ENCODE measurements at places on chromosomes 1 and 21.
A peak's percentile ranks its signal among the peaks of the same experiment; 100 is the strongest.

- H3K4me3 ChIP-seq, result no peak overlapping the region
- no peak for DNase-seq
- no peaks in the 10 kb centered on the region for H3K27me3 ChIP-seq
- no peaks in the 10 kb centered on the region for H3K36me3 ChIP-seq
Measured at GRCh38 chr1:221693087-221693486, 48.8 kb downstream of the DUSP10 start.

- no peaks in the 10 kb centered on the region for H3K4me1 ChIP-seq
- DNase-seq, result no peak
- no peak overlapping the region for H3K27ac ChIP-seq
- no peak overlapping the region for H3K4me3 ChIP-seq
- no peaks in the 10 kb centered on the region for H3K36me3 ChIP-seq
- no peaks in the 10 kb centered on the region for H3K27me3 ChIP-seq
Measured at GRCh38 chr1:186872291-186872690, 43.5 kb downstream of the PLA2G4A start.

DNA sequence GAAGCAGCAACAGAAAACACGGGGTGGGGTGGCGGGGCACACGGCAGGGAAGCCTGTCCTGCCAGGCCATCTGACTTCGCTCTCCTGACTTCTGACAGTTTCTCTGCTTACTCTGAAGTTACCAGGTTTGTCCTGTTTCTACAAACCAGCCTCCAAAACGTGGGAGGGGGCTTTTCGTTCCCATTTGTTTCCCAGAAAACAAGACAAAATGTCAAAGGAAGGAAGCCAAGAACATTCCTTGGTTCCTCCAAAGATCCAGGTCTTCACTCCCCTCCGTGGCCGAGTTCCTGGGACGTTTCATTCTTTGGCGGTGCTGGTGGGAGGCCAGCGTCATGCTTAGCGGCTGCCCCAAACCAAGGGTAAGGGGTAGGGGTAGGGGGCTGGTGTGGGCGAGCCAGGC is 49.6 kb downstream of the MEGF6 start:
- no peaks in the 10 kb centered on the region for H3K36me3 ChIP-seq
- peaks cover 8% of the 10 kb centered on the region for H3K4me1 ChIP-seq
- no peak overlapping the region for H3K4me3 ChIP-seq
- H3K27me3 ChIP-seq, result no peaks in the 10 kb centered on the region
- no peak for DNase-seq
- no peak overlapping the region for H3K27ac ChIP-seq

DNA sequence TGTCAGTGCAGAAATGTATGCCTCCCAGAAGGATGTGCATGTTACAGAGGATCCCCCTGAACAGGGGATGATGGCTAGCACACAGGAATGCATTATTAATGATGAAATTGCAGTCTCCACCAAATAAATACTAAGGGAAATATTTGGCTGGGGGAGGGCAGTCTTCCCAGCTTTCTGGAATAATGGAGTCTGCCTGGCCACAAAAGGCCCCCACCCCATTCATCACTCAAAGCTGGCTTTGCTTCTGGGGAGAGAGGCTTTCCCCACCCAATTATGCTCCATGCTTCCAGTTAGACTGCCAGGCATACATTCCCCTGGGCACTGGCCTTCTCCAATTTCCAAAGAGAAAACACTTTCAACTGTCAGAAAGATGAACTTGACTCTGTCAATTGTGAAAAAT is 302.7 kb downstream of the SIPA1L2 start:
- no peak for DNase-seq
- H3K27ac ChIP-seq, result no peak overlapping the region
- H3K4me1 ChIP-seq, result no peaks in the 10 kb centered on the region
- H3K27me3 ChIP-seq, result no peaks in the 10 kb centered on the region

- no peaks in the 10 kb centered on the region for H3K4me1 ChIP-seq
- no peak overlapping the region for H3K4me3 ChIP-seq
- no peak for DNase-seq
Measured at GRCh38 chr1:199079994-199080393, 441.2 kb downstream of the PTPRC start.

- H3K4me3 ChIP-seq, result no peak overlapping the region
- H3K4me1 ChIP-seq, result peaks cover under 1% of the 10 kb centered on the region
Measured at GRCh38 chr21:35288238-35288637, 239.1 kb upstream of the RUNX1 start.

GRCh38 chr1:218348628-218349071 is 3.5 kb downstream of the TGFB2 start:
- no peaks in the 10 kb centered on the region for H3K27me3 ChIP-seq
- peak overlapping the region; percentile 89 for H3K4me3 ChIP-seq
- no peaks in the 10 kb centered on the region for H3K36me3 ChIP-seq
- peak overlapping the region; percentile 81 for H3K27ac ChIP-seq
- no peak for DNase-seq
- H3K4me1 ChIP-seq, result peaks cover 6% of the 10 kb centered on the region

- no peak overlapping the region for H3K27ac ChIP-seq
- DNase-seq, result no peak
- H3K27me3 ChIP-seq, result no peaks in the 10 kb centered on the region
- no peaks in the 10 kb centered on the region for H3K36me3 ChIP-seq
- no peaks in the 10 kb centered on the region for H3K4me1 ChIP-seq
- no peak overlapping the region for H3K4me3 ChIP-seq
Measured at GRCh38 chr1:162649583-162649982, 17.3 kb downstream of the DDR2 start.

- no peaks in the 10 kb centered on the region for H3K36me3 ChIP-seq
- no peaks in the 10 kb centered on the region for H3K27me3 ChIP-seq
- H3K27ac ChIP-seq, result no peak overlapping the region
- H3K4me1 ChIP-seq, result no peaks in the 10 kb centered on the region
Measured at GRCh38 chr1:246483569-246483933, 23.5 kb downstream of the SMYD3 start.

- H3K4me1 ChIP-seq, result no peaks in the 10 kb centered on the region
- no peaks in the 10 kb centered on the region for H3K36me3 ChIP-seq
- H3K27ac ChIP-seq, result no peak overlapping the region
- no peak overlapping the region for H3K4me3 ChIP-seq
- no peak for DNase-seq
- H3K27me3 ChIP-seq, result no peaks in the 10 kb centered on the region
Measured at GRCh38 chr21:14488672-14489204, 57.4 kb downstream of the SAMSN1 start.

- H3K27me3 ChIP-seq, result no peaks in the 10 kb centered on the region
- no peak overlapping the region for H3K27ac ChIP-seq
- H3K4me3 ChIP-seq, result no peak overlapping the region
- no peaks in the 10 kb centered on the region for H3K4me1 ChIP-seq
- no peak for DNase-seq
- H3K36me3 ChIP-seq, result no peaks in the 10 kb centered on the region
Measured at GRCh38 chr1:2891923-2892448, 90.5 kb upstream of the TTC34 start.

DNA sequence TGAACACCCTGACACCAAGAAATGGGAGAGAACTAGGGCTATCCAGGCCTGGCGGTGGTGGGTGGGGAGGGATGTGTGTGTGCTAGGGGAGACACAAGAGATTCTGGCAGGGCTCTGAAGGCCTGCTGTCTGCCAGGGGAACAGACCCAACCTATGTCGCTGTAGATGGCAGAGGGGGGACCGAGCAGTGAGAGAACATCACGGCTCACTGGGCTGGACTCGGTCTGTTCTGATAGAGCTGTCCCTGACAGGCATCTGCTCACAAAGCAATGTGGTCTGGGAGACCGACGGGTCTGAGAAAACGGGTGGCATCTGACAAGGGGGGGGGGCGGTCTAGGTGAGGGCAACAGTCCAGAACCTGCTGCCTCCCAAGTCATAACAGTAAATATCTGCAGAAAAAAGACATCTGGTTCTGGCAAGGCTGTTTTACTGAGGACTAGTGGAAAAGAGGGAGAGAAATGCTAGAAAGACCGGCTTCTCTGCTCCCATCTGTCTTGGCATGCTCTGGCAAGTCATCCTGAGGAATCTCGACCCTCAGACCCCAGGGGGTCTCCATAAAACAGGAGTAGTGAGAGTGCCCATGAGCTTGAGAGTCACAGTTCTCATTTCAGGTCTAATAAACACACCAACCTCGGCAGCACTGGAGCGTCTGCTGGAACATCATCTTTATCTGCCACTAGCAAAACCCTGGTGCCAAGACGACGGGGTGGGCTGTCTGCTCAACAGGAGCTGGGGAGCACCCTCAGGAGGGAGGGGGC is 36.5 kb downstream of the SLC66A1 start:
- no peak overlapping the region for H3K27ac ChIP-seq
- DNase-seq, result no peak
- no peaks in the 10 kb centered on the region for H3K4me1 ChIP-seq
- peaks cover 63% of the 10 kb centered on the region for H3K36me3 ChIP-seq
- H3K4me3 ChIP-seq, result no peak overlapping the region
- no peaks in the 10 kb centered on the region for H3K27me3 ChIP-seq

DNA sequence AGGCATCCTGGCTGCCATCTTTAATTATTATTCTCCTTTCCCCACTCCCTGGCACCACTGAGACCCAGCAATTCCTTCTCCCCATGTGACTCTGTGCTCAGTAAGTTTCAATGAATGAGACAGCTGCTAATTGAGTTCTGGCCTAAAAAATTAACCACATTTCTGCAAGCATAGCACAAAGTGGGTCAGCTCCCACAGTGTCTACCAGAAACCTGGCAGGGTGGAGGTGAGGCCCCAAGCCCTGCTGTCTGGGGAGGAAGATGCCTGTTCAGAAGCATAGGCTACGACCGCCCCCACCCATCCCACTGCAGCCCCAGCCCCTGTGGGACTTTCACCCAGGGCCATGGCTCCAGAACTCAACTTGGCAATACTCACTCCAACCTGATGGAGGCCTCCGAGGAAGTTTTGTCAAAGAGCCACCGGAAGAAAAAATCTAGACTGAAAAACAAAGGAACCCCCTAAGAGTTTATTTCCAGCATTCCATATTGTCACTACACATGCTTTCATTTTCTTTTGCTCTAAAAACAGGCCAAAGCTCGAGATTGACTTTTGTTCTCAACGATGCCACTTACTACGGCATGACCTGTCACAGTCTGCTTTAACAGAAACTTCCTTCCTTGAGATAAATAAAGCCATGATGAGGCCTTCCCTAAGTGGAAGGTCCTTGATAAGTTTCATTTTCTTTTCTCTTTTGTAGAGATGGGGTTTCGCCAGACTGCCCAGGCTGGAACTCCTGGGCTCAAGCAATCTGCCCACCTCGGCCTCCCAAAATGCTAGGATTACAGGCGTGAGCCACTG is 26.5 kb downstream of the TMEM63A start:
- peaks cover 59% of the 10 kb centered on the region for H3K36me3 ChIP-seq
- H3K27me3 ChIP-seq, result no peaks in the 10 kb centered on the region
- no peaks in the 10 kb centered on the region for H3K4me1 ChIP-seq
- H3K27ac ChIP-seq, result no peak overlapping the region

DNA sequence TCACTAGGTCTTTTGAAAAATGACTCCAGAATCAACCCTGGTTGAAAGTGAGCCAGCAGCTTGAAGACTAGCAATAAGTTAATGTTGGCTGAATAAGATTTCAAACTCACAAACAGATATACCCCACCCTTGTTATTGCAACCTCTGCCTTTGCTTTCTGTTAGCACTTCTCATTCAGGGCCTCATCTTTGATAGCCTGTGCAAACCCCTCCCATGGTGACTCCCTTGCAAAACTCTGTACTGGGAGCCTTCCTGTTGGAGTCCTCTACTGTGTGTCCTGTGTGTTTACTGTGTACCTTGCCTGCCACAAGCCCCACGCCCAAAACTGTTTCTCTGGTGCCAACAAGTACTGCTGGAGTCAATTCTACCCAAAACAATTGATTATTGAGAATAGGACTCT is 50.2 kb downstream of the ZNF678 start:
- no peak overlapping the region for H3K4me3 ChIP-seq
- no peaks in the 10 kb centered on the region for H3K36me3 ChIP-seq
- no peak overlapping the region for H3K27ac ChIP-seq
- no peaks in the 10 kb centered on the region for H3K4me1 ChIP-seq

- H3K27ac ChIP-seq, result no peak overlapping the region
- DNase-seq, result no peak
- no peaks in the 10 kb centered on the region for H3K4me1 ChIP-seq
- H3K27me3 ChIP-seq, result no peaks in the 10 kb centered on the region
Measured at GRCh38 chr21:45780647-45781046, 137.1 kb downstream of the PCBP3 start.

- H3K4me1 ChIP-seq, result no peaks in the 10 kb centered on the region
- no peaks in the 10 kb centered on the region for H3K27me3 ChIP-seq
- DNase-seq, result no peak
- H3K27ac ChIP-seq, result peak overlapping the region; percentile 47
- H3K4me3 ChIP-seq, result no peak overlapping the region
- no peaks in the 10 kb centered on the region for H3K36me3 ChIP-seq
Measured at GRCh38 chr1:40384887-40385286, 11.4 kb downstream of the SMAP2 start.

DNA sequence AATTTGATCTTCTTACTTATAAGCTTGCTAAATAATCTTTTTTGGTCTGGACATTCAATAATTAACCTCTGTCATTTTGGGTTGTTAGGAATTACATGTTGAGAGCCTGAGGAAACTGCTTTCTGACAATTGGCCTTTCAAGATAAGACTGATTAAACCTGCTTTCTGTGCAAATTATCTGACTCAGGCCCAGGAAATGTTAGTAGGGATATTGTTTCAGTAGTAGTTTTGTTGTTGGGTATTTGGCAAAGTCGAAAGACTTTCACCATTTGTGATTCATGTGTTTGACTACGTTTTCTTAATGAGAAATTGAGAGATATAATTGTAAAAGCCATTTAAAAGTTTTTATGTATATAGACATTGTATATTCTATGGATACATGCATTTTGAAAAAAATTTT is 81.1 kb upstream of the GPR88 start:
- no peak overlapping the region for H3K4me3 ChIP-seq
- H3K27me3 ChIP-seq, result no peaks in the 10 kb centered on the region
- no peak for DNase-seq

GRCh38 chr1:157156058-157156541 is 17.9 kb upstream of the ETV3 start:
- peak overlapping the region; percentile 43 for H3K4me3 ChIP-seq
- no peaks in the 10 kb centered on the region for H3K36me3 ChIP-seq
- DNase-seq, result peak; percentile 82
- no peaks in the 10 kb centered on the region for H3K27me3 ChIP-seq
- H3K27ac ChIP-seq, result no peak overlapping the region

DNA sequence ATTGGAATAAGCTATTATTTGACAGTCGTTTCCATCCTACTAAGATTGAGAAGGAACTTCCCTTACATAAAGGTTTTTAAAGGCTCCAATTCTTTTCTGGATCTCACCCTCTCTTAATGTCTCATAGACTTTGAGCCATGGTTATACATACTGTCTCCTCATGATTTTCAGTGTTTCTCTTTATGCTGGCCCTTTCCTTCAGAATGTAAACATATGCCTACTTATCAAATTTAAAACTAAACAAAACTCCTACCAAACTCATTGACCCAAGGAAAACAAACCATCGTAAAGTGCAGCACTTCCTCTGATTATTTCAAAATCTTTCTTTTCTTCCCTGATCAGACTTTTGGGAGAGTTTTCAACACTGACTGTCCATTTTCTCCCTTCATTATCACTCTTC is 163.4 kb upstream of the DPYD start:
- H3K27me3 ChIP-seq, result no peaks in the 10 kb centered on the region
- no peak for DNase-seq
- no peak overlapping the region for H3K27ac ChIP-seq
- H3K4me3 ChIP-seq, result no peak overlapping the region

DNA sequence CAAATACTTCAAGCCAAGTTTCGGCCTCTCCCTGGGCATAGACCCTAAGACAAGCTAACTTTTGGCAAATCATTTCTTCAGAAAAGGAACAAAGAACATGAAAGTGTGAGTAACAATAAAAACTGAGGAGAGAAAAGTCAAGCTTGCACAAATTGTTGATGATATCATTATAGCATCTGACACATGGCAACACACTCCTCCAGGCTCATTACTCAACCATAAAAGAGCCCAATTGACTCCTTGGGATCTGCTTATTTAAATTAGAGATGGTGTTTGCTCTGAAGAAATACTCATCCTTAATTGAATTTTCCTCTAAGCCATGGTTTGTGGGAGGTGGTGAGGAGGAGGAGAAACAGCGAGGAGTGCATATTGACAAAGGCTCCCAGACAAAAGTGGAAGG is 54.5 kb downstream of the TNFSF4 start:
- H3K36me3 ChIP-seq, result no peaks in the 10 kb centered on the region
- no peak for DNase-seq
- H3K27me3 ChIP-seq, result no peaks in the 10 kb centered on the region
- no peak overlapping the region for H3K27ac ChIP-seq
